Tibial nerve (tissue), 4 donors: ENCODE measurements at places on chromosomes 11 and 22.

GRCh38 chr11:122192634-122193255 lies 76.7 kb upstream of the BLID start:
- DNase-seq, result no peak
- peaks cover 51% of the 10 kb centered on the region for H3K4me1 ChIP-seq
- no peak overlapping the region for H3K4me3 ChIP-seq
- H3K27ac ChIP-seq, result peak overlapping the region; percentile 90
- no peaks in the 10 kb centered on the region for H3K27me3 ChIP-seq

DNA sequence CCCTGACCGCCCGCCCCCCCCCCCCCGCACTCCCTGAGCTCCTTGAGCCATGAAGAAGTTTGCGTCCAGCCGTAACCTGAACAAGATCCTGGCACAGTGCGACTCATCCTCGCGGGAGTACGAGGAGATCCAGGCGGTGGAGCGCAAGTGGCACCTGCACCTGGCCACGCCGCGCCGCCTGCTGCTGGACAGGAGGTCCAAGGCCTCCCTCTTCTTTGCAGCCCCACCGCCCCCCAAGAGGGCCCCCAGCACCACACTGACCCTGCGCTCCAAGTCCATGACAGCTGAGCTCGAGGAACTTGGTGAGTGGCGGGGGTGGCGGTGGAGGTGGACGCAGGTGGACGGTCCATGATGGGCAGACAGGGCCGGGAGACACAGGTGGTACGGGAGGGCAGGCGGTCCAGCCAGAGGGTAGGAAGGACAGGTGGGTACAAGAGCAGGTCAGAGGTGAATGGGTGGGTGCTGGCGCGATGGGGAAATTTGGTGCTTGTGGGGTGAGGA lies 32.1 kb upstream of the ACR start:
- H3K36me3 ChIP-seq, result peaks cover 61% of the 10 kb centered on the region
- no peaks in the 10 kb centered on the region for H3K27me3 ChIP-seq
- no peaks in the 10 kb centered on the region for H3K4me1 ChIP-seq
- DNase-seq, result no peak
- H3K27ac ChIP-seq, result no peak overlapping the region
- no peak overlapping the region for H3K4me3 ChIP-seq

- H3K36me3 ChIP-seq, result no peaks in the 10 kb centered on the region
- no peak overlapping the region for H3K4me3 ChIP-seq
- H3K27me3 ChIP-seq, result no peaks in the 10 kb centered on the region
- no peak for DNase-seq
- H3K4me1 ChIP-seq, result no peaks in the 10 kb centered on the region
- H3K27ac ChIP-seq, result no peak overlapping the region
Measured at GRCh38 chr11:33920838-33921613, 29.1 kb upstream of the LMO2 start.

GRCh38 chr11:60966890-60967289 lies 4.6 kb upstream of the CD6 start:
- no peak overlapping the region for H3K27ac ChIP-seq
- DNase-seq, result no peak
- H3K4me1 ChIP-seq, result no peaks in the 10 kb centered on the region
- no peaks in the 10 kb centered on the region for H3K36me3 ChIP-seq
- H3K27me3 ChIP-seq, result no peaks in the 10 kb centered on the region

DNA sequence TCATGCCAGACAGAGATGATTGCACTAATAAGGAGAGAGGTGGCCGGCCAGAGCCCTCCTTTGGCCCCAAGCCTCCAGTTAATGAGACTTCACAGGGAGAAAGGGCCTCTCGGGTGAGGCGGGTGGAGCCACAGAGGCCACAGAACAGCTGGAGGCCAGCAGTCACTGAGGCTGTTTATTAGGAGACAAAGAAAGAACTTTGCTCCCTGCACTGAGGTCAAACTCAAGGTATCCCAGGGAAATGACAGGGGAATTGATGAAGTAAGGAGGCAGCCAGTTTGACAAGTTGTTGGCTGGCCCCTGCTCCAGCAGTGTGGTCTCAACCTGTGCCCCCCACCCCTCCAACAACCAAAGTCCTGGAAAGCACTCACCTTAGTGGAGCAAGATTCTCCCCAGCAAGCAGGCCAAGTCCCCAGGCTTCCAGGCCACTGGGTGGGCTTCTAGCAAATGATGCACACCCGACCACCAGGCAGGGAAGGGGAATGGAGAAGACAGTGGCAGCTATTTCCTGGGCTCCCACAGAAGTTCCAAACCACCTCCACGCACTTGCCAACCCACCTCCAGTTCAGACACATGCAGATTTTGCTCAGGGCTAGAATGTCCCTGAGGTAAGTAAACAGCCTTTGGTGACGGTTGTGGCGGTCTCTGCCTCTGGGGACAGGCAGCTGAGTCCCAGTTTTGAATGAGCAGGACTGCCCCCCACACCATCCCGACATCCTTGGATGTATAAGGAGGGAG lies 53.2 kb downstream of the RPUSD4 start:
- H3K36me3 ChIP-seq, result no peaks in the 10 kb centered on the region
- no peaks in the 10 kb centered on the region for H3K4me1 ChIP-seq
- no peak overlapping the region for H3K27ac ChIP-seq
- H3K4me3 ChIP-seq, result no peak overlapping the region
- DNase-seq, result no peak
- H3K27me3 ChIP-seq, result no peaks in the 10 kb centered on the region

DNA sequence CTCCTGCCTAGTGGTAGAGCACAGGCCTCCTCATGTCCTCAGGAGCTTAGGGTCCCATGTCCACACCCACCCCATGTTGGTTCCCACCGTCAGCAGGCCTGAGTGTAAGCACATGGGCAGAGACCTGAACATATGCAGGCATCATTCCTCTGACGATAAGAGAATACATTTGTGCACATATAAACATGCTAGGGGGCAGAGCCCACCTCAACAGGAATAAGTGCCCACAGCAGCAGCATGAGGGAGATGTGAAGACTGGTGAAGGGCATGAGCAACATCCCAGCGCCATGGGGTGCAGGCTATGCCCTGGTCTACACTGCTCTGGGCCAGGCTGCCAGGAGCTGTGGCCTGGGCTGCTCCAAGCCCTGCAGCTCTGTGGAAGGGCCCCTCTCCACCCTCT lies 16.9 kb downstream of the ADORA2A start:
- DNase-seq, result no peak
- no peaks in the 10 kb centered on the region for H3K36me3 ChIP-seq
- H3K27me3 ChIP-seq, result no peaks in the 10 kb centered on the region
- H3K27ac ChIP-seq, result no peak overlapping the region
- H3K4me1 ChIP-seq, result no peaks in the 10 kb centered on the region

- no peaks in the 10 kb centered on the region for H3K36me3 ChIP-seq
- no peak overlapping the region for H3K27ac ChIP-seq
- no peaks in the 10 kb centered on the region for H3K27me3 ChIP-seq
- H3K4me1 ChIP-seq, result no peaks in the 10 kb centered on the region
Measured at GRCh38 chr11:69368119-69368880, 74.3 kb downstream of the MYEOV start.

DNA sequence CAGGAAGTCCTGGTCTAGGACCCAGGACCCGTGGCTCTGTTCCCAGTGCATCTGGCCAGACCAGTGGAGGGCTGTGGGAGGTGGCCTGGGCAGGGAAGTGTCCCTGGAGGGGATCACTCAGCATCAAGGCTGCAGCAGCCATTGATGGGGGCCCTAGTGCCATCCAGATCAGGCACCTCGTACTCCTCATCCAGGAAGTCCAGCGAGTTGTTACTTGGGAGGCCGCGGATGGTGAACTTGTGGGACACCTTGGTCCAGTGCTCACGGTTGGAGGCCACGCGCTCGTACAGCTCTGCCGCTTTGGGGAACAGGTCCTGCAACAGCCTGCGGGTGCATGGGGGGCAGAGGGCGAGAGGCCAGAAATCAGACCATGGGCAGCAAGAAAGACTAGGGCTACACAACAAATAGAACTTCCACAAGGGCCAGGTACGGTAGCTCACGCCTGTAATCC lies 96.9 kb downstream of the PDE2A start:
- DNase-seq, result no peak
- peaks cover 30% of the 10 kb centered on the region for H3K36me3 ChIP-seq
- no peak overlapping the region for H3K4me3 ChIP-seq
- H3K4me1 ChIP-seq, result no peaks in the 10 kb centered on the region
- H3K27me3 ChIP-seq, result no peaks in the 10 kb centered on the region
- no peak overlapping the region for H3K27ac ChIP-seq

DNA sequence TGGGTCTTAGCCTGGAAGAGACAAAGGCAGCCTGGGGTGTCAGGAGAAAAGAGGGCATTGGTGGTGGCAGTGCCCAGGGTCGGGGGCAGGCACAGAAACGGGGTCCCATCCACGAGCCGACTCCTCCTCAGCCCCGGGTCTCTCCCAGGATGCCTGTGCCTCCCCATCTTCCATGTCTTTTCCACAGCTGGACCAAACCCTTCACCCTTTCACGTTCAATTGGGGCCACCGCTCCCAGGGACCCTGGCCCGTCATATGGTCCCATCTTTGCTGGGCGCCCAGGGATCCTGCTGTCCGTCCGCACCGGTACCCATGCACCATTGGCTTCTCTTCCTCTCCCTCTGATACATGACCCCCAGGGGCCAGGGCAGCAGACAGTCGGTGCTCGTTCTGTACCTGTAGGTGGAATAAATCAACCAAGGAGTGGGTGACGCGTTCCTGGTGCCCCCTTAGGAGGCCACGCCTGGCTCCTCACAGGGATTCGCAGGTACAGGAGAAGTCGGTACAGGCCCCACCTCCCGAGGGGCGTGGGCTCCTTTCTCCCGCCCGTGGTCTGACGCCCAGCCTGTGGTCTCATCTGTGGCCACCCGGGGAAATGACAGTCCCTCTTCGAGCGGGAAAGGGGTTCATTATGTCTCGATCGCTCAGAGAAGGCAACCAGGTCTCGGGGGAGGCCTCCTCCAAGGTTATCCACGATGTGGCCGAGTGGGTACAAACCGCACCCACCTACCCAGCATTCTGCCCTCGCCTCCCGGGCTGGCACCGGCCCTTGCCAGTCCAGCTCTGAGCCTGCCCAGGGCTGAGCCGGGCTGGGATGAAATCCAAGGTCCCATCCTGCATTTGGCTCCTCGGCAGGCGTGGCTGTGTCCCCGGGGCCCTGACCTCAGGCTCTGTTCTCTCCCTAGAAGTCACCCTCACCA lies 1493.6 kb downstream of the BRD1 start:
- H3K4me1 ChIP-seq, result no peaks in the 10 kb centered on the region
- H3K36me3 ChIP-seq, result no peaks in the 10 kb centered on the region
- H3K4me3 ChIP-seq, result no peak overlapping the region
- H3K27me3 ChIP-seq, result no peaks in the 10 kb centered on the region
- no peak for DNase-seq
- H3K27ac ChIP-seq, result no peak overlapping the region

- no peak for DNase-seq
- no peaks in the 10 kb centered on the region for H3K36me3 ChIP-seq
- H3K27me3 ChIP-seq, result peaks cover 4% of the 10 kb centered on the region
- H3K4me3 ChIP-seq, result no peak overlapping the region
Measured at GRCh38 chr22:48338793-48339705, 1488.6 kb downstream of the BRD1 start.

GRCh38 chr22:32799496-32799895 lies 2.0 kb upstream of the TIMP3 start:
- peak overlapping the region; percentile 87 for H3K27ac ChIP-seq
- DNase-seq, result no peak
- peaks cover 8% of the 10 kb centered on the region for H3K4me1 ChIP-seq
- H3K36me3 ChIP-seq, result no peaks in the 10 kb centered on the region
- no peak overlapping the region for H3K4me3 ChIP-seq

GRCh38 chr22:29151316-29151715 lies 54.4 kb upstream of the EMID1 start:
- H3K4me1 ChIP-seq, result no peaks in the 10 kb centered on the region
- H3K27ac ChIP-seq, result no peak overlapping the region
- no peaks in the 10 kb centered on the region for H3K27me3 ChIP-seq
- no peak for DNase-seq

GRCh38 chr11:417652-418342 lies 3.0 kb upstream of the SIGIRR start:
- no peak overlapping the region for H3K27ac ChIP-seq
- H3K27me3 ChIP-seq, result no peaks in the 10 kb centered on the region
- no peaks in the 10 kb centered on the region for H3K4me1 ChIP-seq
- no peak for DNase-seq
- peak overlapping the region; percentile 55 for H3K4me3 ChIP-seq

DNA sequence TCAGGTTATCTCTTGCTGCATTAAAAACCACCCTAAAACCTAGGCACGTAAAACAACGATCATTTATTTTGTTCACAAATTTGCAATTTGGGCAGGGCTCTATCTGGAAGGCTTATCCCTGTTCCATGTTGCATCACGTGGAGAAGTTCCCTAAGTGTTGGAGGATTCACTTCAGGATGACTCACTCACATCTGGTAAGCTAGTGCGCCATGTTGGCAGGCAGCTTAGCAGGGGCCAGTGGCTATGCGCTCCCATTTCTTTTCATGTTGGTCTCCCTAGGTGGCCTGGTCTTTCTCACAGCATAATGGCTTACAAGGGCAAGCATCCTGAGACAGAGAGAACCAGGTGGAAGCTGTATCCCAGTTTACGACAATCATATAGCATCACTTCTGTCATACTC lies 226.8 kb downstream of the BLID start:
- no peak for DNase-seq
- H3K27me3 ChIP-seq, result no peaks in the 10 kb centered on the region
- H3K4me1 ChIP-seq, result peaks cover 27% of the 10 kb centered on the region
- no peak overlapping the region for H3K27ac ChIP-seq
- no peak overlapping the region for H3K4me3 ChIP-seq
- H3K36me3 ChIP-seq, result no peaks in the 10 kb centered on the region

- H3K4me1 ChIP-seq, result no peaks in the 10 kb centered on the region
Measured at GRCh38 chr11:100925935-100926334, 203.7 kb downstream of the PGR start.

DNA sequence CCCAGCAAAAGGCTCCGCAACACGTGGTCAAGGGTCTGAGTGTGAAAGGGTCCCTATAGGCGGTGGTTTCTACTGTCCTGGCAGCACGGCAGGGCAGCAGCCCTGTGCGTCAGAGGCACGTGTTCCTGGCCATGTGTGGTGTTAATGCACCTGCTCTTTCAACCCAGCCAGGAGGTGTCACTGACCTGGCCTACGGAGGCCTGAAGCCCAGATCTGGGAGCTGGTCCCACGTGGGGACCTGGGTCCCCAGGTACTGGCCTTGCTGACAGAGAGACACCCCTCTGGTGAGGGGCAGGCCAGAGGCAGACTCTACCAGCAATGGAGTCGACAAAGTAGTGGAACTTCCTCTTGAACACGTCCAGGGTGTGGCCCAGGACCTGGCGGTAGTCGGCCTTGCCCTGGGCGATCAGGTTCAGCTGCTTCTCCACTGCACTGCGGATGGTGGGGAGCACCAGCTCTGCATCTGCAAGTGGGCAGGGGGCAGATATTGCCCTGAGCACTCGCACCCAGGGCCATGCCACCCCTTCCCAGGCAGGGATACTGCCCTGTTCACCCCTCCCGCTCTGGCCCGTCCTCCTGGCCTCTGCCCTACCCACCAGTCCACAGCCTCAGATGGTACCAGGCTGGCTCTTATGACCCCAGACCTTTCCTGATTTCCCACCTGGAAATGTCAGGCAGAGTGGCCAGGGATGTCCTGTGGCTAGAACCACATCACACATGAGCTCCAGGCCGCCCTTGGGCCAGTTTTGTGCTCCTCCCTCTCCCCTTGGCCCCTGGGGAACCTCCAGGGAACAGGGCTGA lies 6.8 kb upstream of the PPM1F start:
- peaks cover 4% of the 10 kb centered on the region for H3K36me3 ChIP-seq
- no peak overlapping the region for H3K27ac ChIP-seq
- no peak overlapping the region for H3K4me3 ChIP-seq
- no peaks in the 10 kb centered on the region for H3K4me1 ChIP-seq
- no peaks in the 10 kb centered on the region for H3K27me3 ChIP-seq
- no peak for DNase-seq

GRCh38 chr11:112392904-112393303 lies 132.2 kb upstream of the PLET1 start:
- H3K4me1 ChIP-seq, result no peaks in the 10 kb centered on the region
- H3K27ac ChIP-seq, result no peak overlapping the region
- H3K4me3 ChIP-seq, result no peak overlapping the region
- H3K27me3 ChIP-seq, result no peaks in the 10 kb centered on the region
